Activated CD4-positive, alpha-beta T cell treated with anti-CD3 and anti-CD28 coated beads, Interleukin-2, amount 50 U/mL, for 1 hour (primary cell): ENCODE measurements at places on chromosomes 1 and 21.

GRCh38 chr1:77063118-77063517 is 156.1 kb downstream of the PIGK start:
- no peak for DNase-seq

- DNase-seq = no peak
Measured at GRCh38 chr1:215375381-215375780, 191.7 kb upstream of the KCTD3 start.

DNA sequence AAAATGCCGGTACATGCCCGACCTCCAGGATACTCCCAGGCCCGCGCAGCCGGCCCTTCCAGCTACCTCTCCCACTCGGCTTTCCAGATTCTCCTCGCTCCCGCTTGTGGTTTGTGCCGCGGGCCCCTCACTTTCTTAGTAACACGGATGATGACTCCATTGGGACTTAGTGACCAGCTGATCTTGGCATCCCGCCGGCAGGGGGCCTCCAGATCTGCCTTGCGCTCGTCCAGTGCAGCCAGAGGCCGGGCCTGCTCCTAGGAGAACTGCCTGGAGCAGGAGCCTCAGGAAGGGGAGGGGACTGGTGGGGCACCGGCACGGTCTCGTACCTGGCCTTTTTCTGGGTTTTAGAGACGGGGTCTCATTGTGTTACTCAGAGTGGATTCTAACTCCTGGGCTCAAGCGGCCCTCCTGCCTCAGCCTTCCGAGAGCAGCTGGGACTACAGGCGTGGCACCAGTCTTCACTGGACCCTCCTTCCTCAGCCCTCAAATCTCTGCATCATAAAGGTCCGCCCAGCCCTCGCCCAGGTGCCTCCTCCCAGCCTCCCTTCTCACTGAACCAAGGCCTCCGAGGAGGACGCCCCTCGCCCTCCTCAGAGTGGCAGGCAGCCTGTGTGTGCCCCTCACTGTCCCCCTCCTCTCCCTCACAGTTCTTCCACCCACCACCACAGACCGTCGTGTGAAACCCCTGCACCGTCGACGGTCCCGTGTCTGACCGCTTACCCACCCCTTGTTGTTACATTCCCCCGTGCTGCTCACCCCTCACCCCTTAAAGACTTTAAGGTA is 78.6 kb downstream of the SLC25A24 start:
- no peak for DNase-seq

DNA sequence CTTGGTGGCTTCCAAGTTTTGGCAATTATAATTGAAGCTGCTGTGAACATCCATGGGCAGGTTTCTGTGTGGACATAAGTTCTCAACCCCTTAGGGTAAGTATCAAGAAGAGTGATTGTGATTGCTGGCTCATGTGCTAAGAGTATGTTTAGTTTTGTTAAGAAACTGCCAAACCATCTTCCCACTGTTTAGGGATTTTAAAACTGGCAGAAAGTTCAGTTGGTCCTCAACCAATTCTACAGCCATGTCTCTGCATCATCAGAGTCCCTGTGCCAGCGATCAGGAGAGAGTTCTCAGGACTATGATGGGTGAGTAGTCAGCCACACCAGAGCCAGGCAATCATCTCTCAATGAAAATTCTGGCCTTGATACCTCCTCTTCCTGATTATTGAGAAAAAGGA is 193.8 kb downstream of the ZC3H11B start:
- DNase-seq = no peak

GRCh38 chr1:115224636-115225035 is 113.4 kb downstream of the NGF start:
- no peak for DNase-seq

GRCh38 chr1:50705041-50705440 is 255.0 kb downstream of the FAF1 start:
- DNase-seq = no peak

DNA sequence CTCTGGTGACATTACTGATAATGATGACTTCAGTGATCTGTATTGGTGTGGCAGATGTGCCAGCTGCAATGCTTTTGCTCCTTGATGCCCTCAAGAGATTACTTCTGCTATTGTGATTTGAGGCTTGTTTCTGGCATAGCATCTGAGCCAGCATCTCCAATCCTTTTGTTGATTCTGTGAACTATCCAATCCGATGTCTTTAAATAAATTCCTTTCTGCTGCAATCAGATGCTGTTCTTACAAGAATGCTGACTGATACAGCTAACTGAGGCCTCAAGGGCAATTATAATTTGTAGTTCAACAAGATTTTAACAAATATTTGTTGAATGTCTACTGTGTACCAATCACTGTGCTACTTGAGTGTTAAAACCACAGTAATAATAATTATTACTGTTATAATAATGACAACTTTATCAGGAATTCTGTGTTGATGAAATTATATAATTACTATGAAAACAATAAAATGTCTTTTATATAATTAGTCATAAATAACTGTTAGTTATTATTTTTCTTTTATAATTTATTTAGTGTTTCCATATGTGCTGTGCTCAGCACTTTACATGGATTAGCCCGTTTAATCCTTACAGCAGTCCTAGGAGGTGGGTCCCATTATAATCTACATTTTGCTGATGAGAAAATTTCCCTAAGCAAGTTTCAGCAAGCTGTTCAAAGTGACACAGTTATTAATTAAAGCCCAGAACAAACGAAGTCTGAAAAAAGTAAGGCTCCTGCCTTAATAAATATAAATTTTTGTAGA is 308.2 kb downstream of the BRINP3 start:
- DNase-seq = no peak

- DNase-seq = no peak
Measured at GRCh38 chr1:197438010-197438790, 170.1 kb downstream of the CRB1 start.

- no peak for DNase-seq
Measured at GRCh38 chr21:35811191-35811806, 249.0 kb downstream of the SETD4 start.

DNA sequence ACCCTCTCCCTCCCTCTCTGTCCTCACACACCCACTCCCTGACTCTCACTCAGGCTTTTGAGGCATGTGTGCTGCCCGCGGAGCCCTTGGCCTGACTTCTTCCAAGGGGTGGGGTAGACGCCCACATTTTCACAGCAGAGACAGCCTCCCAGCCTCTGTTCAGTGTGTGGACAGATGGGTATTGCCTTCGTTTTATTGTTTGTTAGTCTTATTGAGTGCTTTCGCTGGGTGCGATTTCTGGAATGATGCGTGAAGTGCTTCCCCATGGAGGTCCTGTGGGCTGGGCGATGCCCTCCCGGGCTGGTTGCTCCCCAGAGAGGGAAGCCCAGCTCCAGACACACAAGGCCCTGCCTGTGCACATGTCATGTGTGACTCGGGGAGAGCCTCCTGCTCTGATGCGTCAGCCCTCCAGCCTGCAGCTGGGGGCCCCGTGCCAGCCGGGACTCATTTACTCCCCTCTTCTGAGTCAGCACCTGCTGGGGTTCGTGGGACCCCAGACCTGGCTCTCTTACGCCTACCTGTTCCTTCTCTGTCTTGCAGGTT is 14.7 kb downstream of the PDXK start:
- DNase-seq = no peak

DNA sequence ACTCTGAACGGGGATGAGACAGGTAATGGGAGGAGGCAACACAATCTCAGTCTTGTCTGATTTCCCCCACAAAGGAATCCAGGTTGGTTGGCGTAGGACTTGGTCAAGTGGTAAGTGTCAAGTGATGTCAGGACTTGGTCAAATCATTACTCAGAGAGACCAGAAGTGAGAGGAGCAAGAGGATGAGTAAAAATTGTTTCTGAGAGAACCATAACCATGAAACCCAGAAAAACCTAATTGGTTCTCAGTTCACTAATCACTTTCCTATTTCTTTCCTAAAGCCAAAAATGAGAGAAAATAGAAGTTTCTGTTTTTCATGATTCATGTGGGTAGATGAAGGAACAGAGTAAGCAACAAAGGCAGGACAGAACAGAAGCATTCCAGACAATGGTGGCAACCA is 5.0 kb downstream of the PHC2 start:
- no peak for DNase-seq

GRCh38 chr1:245541369-245541768 is 386.6 kb downstream of the KIF26B start:
- DNase-seq = no peak

- DNase-seq = no peak
Measured at GRCh38 chr1:1359664-1360468, 1.5 kb upstream of the MXRA8 start.

- DNase-seq = no peak
Measured at GRCh38 chr1:241419986-241420385, 63.0 kb upstream of the RGS7 start.

GRCh38 chr1:29465755-29466154 is 229.4 kb downstream of the PTPRU start:
- no peak for DNase-seq

GRCh38 chr1:160001440-160001839 is 30.4 kb downstream of the PIGM start:
- DNase-seq = no peak

DNA sequence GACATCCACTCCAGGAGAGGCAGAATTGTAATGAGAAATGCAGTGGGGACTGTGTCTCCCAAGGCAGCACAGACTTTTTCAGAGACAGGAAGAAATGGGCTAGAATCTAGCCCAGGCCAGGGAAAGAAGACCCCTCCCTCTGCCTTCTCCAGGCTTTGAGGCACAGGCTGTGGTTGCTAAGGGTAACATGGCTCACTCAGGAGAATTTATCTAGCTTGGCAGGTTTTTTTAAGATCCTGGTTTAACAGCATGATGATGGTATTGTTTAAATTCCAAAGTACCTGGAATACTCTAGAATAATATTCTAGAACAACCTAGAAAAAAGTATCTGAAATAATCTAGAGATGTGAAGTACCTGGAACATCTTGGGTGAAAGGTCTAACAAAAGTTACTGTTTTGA is 125.6 kb downstream of the URB2 start:
- no peak for DNase-seq

DNA sequence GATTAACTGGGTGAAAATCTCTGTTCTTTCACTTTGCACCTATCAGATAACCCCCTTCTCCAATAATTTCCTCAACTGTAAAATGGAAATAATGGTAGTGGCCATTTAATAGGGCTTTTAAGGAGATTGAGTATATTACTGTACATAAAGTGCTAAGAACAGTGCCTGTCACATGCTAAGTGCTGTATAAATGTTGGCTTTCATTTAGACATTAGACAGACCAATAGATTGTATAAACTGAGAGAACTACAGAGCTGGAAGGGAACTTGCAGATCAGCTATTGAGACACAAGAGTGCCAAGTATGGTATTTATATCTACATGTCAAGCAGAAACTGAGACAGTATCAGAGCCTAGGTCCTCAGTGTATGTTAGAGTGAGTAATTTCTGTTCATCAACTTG is 934.7 kb downstream of the PLA2G4A start:
- no peak for DNase-seq

DNA sequence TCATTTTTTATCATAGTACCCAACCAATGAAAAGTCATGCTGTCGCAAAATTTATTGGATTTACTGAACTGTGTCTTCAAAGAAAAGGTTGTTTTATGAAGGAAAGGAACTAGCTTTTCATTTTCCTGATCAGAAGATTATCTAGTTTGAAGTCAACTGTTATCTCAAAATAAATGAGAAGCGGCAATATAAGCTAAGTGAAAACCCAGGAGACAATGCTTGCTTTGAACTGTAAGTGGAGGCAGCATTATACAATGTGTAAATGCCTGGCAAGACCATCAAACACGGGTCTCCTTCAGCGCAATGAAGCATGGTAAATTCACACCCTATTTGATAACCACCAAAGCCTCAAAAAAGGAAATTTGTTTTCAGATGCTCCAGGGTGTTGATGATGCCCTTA is 134.4 kb upstream of the PTBP2 start:
- no peak for DNase-seq

DNA sequence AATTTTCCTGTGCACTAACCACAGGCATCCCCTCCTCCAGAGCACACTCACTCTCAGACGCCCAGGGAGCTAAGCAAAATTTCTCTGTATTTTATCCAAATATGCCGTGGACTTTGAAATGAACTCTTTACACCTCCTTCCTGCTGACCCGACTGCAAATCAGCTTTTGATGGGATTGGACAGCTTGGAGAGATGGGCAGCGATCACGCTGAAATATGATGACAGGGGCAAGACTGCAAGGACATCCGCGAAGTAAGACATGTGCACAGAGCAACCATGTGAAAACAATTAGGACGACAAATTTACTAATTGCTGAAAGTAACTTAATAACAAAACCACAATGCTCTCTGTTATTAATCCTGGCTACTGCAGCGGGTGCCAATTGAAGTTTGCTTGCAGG is 64.6 kb upstream of the CLDN14 start:
- DNase-seq = no peak

GRCh38 chr1:160772331-160772730 is 23.6 kb upstream of the LY9 start:
- no peak for DNase-seq

- DNase-seq = no peak
Measured at GRCh38 chr1:200905411-200906052, 10.8 kb downstream of the INAVA start.

GRCh38 chr1:233295975-233296322 is 424 bp upstream of the PCNX2 start:
- no peak for DNase-seq

DNA sequence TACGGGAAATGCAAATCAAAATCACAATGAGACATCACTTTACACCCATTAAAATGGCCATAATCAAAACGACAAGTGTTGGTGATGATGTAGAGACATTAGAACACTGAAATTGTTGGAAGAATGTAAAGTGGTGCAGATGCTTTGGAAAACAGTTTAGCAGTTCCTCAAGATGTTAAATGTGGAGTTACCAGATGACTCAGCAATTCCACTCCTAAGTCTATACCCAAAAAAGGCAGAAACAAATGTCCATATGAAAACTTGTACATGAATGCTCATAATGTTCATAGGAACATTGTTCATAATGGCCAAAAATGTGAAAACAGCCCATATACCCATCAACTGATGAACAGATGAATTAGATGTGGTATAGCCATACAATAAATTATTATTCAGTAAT is 267.4 kb downstream of the KCNH1 start:
- DNase-seq = no peak

DNA sequence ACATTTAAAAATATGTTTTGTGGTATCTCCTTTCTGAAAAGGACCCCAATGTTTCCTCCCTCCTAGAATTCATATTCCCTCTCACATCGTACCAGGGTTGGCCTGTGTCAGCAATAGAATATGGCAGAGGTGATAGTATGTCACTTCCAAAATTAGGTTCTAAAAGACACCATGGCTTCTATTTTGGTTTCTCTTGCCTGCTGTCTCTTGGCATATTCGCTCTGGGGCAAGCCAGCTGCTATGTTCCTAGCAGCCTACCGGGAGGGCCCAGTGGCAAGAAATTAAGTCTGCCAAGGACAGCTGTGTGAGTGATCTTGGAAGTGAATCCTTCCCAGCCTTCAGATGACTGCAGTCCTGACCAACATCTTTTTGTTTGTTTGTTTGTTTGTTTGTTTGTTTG is 92.9 kb upstream of the PPM1J start:
- no peak for DNase-seq

- DNase-seq = no peak
Measured at GRCh38 chr1:200982071-200982945, 41.2 kb downstream of the KIF21B start.
